ENCODE measurements at places on chromosomes 3 and 15.
A peak's percentile ranks its signal among the peaks of the same experiment; 100 is the strongest.

- H3K27ac ChIP-seq = no peak within 1 kb of the TSS
- peaks cover 45% of the 10 kb centered on the region for H3K4me1 ChIP-seq
- H3K36me3 ChIP-seq = no peaks in the 10 kb centered on the region
- peak; percentile 46 for DNase-seq
- H3K27me3 ChIP-seq = no peaks in the 10 kb centered on the region
Observed at GRCh38 chr3:119559441-119559963, at the start of gene CD80. Gene CD80 (minus strand): TSS chr3:119559614. CDS start chr3:119557728, 1,886 bp downstream.

GRCh38 chr3:188695241-188695640 is 476.5 kb upstream of the TPRG1 start:
- no peak for DNase-seq
- no peaks in the 10 kb centered on the region for H3K27me3 ChIP-seq
- no peak overlapping the region for H3K27ac ChIP-seq
- H3K4me3 ChIP-seq = no peak overlapping the region
- no peaks in the 10 kb centered on the region for H3K36me3 ChIP-seq

DNA sequence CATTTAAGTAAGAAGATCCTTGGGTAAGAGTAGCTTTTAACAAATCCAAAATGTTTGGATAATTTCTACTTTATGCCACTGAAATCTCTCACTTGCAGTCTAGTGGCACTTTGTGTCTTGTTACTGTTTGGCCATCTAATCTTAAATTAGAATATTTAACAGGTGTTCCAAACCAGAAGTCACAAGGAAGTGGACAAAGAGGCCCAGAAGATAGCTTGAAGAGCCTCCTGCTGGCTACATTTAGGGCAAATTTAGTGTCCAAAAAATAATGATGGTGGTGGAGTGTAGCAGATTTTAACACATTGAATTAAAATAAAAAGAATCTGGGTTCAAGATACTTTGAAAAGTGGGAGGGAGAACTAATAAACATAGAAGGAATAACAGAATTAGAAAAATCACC is 172.2 kb downstream of the GHSR start:
- no peak overlapping the region for H3K27ac ChIP-seq
- no peak overlapping the region for H3K4me3 ChIP-seq
- H3K27me3 ChIP-seq = no peaks in the 10 kb centered on the region
- peaks cover 79% of the 10 kb centered on the region for H3K4me1 ChIP-seq

DNA sequence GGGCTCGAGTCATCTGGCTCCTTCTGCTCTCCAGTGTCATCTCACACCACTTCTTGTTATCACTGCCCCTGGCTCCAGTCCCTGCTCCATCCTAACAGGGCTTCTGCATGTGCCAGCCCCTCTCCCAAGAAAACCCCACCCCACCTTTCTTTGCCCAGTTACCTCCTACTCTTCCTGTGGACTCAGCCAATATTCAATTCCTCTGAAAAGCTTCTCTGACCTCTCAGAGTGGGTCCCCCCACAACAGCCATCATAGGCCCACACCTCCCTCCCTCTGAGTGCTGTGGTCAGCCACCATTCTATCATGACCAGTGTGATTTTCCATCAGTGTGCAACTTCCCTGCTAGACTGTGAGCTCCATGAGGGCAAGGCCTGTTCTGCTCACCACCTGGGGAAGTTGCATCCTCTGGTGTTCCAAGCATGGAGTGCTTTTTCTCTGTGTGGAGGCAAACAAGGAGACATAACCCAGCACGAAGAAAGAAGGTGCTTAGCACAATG is 71.6 kb downstream of the ADCY5 start:
- H3K27ac ChIP-seq = peak overlapping the region; percentile 92
- H3K36me3 ChIP-seq = no peaks in the 10 kb centered on the region
- no peak for DNase-seq
- H3K4me1 ChIP-seq = peaks cover 99% of the 10 kb centered on the region

GRCh38 chr3:124504332-124505059 is 225.8 kb upstream of the UMPS start:
- no peaks in the 10 kb centered on the region for H3K27me3 ChIP-seq
- no peaks in the 10 kb centered on the region for H3K36me3 ChIP-seq
- H3K4me3 ChIP-seq = no peak overlapping the region
- peaks cover 11% of the 10 kb centered on the region for H3K4me1 ChIP-seq
- H3K27ac ChIP-seq = no peak overlapping the region
- no peak for DNase-seq

GRCh38 chr15:47787875-47788274 is 70.6 kb downstream of the SEMA6D start:
- H3K27ac ChIP-seq = no peak overlapping the region
- H3K27me3 ChIP-seq = no peaks in the 10 kb centered on the region
- H3K36me3 ChIP-seq = no peaks in the 10 kb centered on the region
- no peaks in the 10 kb centered on the region for H3K4me1 ChIP-seq

DNA sequence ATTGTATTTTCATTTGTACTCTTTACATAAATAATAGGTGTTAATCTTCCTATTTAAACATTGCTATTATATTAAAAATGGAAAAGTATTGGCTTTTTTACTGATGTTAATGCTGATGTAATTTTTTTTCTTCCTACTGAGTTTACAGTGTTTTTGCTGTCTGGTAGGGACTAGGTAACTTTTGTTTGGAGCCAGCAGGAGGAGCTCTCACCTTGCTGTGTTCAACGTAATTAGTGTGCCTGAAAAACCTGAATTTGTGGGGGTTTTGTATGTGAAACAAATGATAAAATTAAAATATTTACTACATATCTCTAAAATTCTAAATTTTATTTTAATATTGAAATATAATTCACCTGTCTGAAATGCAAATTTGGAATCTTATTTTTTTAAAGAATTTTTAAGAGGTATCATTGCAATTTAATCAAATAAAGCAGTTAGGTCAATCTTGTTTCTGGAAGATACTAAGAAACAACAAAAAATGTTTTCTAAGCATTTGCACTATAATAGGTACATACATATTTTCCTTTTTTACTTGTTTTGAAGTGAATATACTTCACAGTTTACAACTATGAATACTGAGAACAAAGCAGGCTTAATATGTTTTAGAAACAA is 48.8 kb downstream of the EPHA6 start:
- no peaks in the 10 kb centered on the region for H3K36me3 ChIP-seq
- H3K27me3 ChIP-seq = no peaks in the 10 kb centered on the region

DNA sequence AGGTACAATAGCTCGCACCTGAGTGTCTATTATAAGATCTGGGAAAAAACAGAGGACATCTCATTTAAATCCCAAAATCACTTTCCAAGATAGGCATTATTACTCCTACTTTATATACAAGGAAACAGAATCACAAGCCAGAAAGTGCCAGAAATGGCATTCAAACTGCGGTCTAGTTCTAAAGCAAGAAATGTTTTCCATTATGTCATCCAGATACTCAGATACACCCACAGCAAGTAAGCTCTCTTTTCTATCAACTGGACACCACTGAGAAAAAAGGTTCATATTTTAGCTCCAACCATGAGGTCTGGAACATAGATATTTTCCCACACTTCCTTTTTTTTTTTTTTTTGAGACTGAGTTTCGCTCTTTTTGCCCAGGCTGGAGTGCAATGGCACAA is 8.1 kb downstream of the SLC33A1 start:
- H3K36me3 ChIP-seq = no peaks in the 10 kb centered on the region
- H3K4me3 ChIP-seq = no peak overlapping the region
- H3K4me1 ChIP-seq = peaks cover 10% of the 10 kb centered on the region
- DNase-seq = no peak

GRCh38 chr15:68224108-68224507 is 5.4 kb downstream of the CLN6 start:
- no peak overlapping the region for H3K27ac ChIP-seq
- peaks cover 15% of the 10 kb centered on the region for H3K4me1 ChIP-seq
- no peak for DNase-seq
- no peaks in the 10 kb centered on the region for H3K36me3 ChIP-seq
- no peak overlapping the region for H3K4me3 ChIP-seq

DNA sequence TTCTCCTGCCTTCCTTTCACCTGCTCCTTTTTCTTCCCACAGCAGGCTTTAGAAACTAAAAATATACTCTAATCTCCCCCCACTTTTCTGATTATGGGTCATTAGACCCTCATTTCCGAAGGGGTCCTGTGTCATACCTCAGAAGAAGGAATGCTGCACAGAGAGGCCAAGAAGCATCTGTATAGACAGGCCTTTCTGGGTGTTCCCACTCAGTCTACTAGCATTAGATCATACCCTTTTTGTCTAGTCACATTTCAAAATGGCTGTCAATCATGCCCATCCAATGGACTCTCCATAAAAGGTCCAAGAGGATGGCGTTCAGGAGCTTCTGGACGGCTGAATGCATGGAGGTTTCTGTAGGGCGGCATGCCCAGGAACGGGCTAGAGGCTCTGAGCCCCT is 192.2 kb downstream of the SUCLG2 start:
- H3K4me3 ChIP-seq = no peak overlapping the region
- H3K4me1 ChIP-seq = no peaks in the 10 kb centered on the region
- H3K27me3 ChIP-seq = no peaks in the 10 kb centered on the region
- DNase-seq = no peak
- H3K36me3 ChIP-seq = no peaks in the 10 kb centered on the region

DNA sequence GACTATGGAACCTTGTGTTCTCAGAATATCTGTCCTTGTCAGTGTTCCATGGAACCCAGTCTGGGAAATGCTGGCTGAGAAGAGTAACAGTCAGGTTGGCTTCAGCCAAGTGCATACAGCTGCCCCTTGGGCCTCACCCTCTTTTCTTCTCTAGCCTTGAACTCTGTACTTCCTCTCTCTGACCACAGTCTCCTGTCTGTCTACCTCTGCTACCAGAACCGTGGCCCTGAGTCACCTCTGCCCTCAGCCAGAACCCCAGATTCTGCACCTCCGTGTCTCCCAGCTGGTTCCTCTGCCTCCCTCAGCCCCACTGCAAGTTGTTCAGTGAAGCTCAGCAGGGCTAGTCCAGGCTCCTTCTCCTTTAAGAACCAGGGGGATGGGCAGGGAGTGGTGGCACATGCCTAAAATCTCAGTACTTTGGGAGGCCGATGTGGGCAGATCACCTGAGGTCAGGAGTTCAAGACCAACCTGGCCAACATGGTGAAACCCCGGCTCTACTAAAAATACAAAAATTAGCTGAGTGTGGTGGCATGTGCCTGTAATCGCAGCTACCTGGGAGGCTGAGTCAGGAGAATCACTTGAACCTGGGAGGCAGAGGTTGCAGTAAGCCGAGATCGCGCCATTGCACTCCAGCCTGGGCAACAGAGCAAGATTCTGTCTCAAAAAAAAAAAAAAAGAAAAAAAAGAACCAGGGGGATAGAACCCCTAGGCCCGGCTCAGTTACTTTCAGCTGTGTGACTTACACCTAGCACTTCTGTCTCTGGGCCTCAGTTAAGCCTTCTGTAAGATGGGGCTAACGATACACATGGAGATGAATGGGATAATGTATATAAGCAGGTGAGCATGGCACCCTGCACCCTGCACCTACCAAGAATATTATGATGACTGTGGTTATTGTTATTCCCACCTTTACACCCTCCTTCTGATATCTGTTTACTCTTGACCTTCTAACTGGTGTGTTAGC is 24.3 kb upstream of the TATDN2 start:
- H3K27me3 ChIP-seq = no peaks in the 10 kb centered on the region
- no peak overlapping the region for H3K4me3 ChIP-seq
- peaks cover 55% of the 10 kb centered on the region for H3K4me1 ChIP-seq
- no peak for DNase-seq

DNA sequence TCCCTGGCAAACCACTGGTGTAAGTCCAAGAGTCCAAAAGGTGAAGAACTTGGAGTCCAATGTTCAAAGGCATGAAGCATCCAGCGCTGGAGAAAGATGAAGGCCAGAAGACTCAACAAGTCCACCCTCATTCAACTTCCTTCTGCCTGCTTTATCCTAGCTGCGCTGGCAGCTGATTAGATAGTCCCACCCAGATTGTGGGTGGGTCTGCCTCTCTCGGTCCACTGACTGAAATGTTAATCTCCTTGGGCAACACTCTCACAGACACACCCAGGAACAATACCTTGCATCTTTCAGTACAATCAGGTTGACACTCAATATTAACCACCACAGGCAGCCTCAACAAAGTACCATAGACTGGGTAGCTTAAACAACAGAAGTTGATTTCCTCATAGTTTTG is 245.9 kb upstream of the IGF1R start:
- no peak overlapping the region for H3K27ac ChIP-seq
- no peak overlapping the region for H3K4me3 ChIP-seq
- no peaks in the 10 kb centered on the region for H3K36me3 ChIP-seq
- DNase-seq = no peak
- no peaks in the 10 kb centered on the region for H3K27me3 ChIP-seq

DNA sequence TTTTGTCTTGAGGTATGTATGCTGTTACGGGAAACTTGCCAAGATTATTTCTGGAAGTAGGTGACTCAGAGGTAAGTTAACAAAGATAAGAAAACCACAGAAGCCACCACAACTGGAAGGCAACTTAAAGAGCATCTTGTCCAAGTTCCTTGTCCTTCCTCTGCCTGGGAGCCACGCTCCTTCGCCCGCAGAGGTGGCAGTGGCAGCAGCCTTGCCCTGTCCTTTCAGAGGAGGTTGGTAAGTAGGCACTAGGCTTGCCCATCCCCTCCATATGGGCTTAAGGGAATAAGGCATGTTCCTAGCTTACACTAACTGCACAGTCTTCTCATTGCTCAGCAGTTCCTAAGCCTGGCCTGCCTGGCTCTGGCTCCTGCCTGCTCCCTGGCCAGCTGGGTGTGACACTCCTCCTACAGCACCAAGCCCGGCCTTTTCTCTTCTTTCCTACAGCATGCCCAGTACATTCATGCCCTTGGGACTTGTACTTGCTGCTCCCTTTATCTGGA is 48.0 kb upstream of the RAB6B start:
- H3K4me3 ChIP-seq = no peak overlapping the region
- DNase-seq = no peak
- H3K27ac ChIP-seq = peak overlapping the region; percentile 77
- H3K36me3 ChIP-seq = no peaks in the 10 kb centered on the region
- no peaks in the 10 kb centered on the region for H3K4me1 ChIP-seq

DNA sequence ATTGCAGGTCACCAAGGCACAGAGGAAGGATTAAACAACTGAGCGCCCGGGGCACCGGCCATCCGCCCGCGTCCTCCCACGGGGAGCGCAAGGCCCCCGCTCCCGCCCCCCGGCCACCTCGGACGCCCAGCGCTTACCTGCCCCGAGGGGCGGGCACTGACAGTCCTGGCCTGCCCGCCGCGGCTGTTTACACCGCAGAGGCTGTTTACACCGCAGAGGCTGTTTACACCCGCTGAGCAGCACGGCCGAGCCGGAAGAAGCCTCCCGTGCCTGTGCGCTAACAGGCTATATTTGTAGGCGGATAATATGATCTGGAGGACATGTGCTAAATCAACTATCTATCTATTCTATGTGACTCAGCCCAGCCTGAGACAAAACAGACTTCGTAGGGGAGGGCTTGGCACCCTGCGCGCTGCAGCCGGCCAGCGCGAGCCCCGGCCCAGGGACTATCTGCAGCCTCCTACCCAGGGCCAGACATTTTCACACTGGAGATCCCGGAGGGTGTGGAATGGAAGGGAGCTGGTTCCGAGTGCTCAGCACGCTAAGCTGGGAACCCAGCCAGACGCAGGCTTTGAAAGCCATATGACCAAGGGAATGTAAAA is at the start of gene LRRC2:
Gene LRRC2 (minus strand): TSS at position 263 of the 602 bp plus-strand sequence. CDS start 14,711 bp downstream, outside the sequence.
- peak; percentile 87 for DNase-seq
- H3K36me3 ChIP-seq = no peaks in the 10 kb centered on the region
- H3K27me3 ChIP-seq = peaks cover 9% of the 10 kb centered on the region

GRCh38 chr3:134004841-134005240 is 24.9 kb downstream of the SLCO2A1 start:
- no peak for DNase-seq
- no peaks in the 10 kb centered on the region for H3K4me1 ChIP-seq
- H3K27me3 ChIP-seq = no peaks in the 10 kb centered on the region
- no peak overlapping the region for H3K27ac ChIP-seq

All from heart left ventricle (tissue), 16 donors.